ENCODE measurements at places on chromosomes 13 and 19.

DNA sequence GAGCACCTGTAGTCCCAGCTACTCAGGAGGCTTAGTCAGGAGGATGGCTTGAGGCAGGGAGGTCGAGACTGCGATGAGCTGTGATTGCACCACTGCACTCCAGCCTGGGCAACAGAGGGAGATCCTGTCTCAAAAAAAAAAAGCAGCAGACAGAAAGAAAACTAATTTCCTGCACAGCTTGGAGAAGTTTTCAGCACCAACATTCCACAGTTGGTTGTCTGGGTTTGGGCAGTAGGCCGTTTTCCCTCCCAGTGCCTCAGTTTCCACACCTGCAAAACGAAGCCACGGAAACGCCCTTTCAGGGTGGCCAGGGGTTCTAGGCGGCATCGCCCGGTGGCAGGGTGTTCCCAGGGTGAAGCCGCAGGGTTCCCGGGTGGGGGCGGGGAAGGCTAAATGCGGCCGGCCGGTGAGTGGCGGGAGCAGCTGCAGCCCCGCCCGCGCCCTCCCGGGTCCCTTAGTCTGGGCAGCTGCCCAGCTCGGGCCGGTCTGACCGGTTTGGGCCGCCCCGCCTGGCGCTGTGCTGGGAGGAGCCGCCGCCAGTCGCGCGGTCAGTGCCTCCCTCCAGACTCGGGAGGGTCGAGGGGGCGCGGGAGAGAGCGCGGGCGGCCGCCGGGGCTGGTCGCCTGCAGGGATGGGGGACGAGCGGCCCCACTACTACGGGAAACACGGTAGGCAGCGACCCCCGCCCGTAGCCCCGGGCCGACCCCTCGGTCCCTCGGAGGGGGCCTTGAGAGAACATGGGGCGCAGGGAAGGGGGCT is at the start of gene SLC44A2:
Gene SLC44A2 (plus strand): TSS at position 551 of the 759 bp plus-strand sequence. CDS start 81 bp downstream, at position 632.
- no peak for DNase-seq

DNA sequence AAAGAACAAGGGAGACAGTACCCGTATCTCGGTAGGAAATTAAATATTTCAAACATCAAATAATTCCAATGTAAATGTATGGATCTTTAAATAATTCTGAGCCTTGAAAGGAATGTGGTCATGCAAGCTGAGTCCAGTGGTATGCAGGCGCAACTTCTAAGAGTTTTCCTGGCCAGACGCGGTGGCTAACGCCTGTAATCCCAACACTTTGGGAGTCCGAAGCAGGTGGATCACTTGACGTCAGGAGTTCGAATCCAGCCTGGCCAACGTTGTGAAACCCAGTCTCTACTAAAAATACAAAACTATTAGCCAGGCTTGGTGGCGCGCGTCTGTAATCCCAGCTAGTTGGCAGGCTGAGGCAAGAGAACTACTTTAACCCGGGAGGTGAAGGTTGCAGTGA is 1.1 kb upstream of the ZNF845 start:
- no peak for DNase-seq

DNA sequence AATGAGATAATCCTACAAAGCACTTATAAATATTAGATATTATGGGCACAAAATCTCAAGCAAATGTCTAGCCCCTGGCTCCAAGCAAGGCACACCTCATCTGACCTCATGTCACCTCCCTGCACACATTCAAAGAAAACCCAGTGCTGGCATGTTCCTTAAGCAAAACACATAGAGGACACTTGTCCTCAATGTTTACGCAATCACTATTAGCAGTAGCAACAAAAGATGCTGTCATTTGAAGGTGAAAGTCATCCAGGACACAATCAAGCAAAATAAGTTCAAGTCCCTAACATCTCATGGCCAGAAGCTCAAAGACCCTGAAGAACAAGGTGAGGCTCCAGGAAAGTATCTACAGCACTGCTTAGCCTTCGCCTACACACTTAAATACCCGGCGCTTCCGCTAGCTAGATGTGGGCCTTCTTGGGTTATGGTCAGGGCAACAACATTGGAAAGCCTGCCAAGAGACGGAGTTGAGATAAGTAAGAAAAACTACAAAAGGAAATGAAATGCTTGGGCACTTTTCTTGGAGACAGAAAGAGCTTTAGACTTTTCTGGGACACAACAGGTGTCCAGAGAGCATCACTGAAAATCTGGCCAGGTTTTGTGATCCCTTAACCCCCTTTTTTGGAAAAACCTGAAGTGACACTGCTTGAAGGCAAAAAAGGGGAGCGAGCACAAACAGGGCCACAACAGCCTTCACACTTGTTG is 85.7 kb downstream of the FOXO1 start:
- DNase-seq, result no peak

GRCh38 chr13:78674638-78675037 is 15.7 kb upstream of the OBI1 start:
- DNase-seq, result no peak

DNA sequence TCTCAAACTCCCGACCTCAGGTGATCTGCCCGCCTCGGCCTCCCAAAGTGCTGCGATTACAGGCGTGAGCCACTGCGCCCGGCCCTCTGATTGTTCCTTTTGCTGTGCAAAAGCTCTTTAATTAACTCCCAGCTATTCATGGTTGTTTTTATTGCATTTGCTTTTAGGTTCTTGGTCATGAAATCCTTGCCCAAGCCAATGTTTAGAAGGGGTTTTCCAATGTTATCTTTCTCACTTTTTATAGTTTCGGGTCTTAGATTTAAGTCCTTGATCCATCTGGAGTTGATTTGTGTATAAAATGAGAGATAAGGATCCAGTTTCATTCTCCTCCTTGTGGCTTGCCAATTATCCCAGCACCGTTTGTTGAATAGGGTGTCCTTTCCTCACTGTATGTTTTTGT is 19.2 kb upstream of the GRTP1 start:
- no peak for DNase-seq

DNA sequence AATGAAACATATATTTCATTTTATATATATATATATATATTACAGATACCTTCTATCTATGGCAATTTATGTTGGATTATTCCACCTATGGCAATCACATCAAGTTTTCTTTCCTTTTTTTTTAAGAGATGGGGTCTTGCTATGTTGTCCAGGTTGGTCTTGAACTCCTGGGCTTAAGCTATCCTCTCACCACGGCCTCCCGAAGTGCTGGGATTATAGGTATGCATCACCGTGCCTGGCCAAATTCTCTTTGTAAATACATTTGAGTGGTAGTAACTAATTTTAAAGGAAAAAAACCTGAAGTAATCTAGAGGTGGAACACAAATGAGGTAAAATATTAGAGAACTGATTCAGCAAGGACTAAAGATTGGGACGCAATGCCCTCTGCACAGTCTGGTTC is 21.6 kb upstream of the BRD4 start:
- DNase-seq, result no peak

- DNase-seq, result no peak
These were observed 297.2 kb downstream of the DCT start for GRCh38 chr13:94182185-94182761.

DNA sequence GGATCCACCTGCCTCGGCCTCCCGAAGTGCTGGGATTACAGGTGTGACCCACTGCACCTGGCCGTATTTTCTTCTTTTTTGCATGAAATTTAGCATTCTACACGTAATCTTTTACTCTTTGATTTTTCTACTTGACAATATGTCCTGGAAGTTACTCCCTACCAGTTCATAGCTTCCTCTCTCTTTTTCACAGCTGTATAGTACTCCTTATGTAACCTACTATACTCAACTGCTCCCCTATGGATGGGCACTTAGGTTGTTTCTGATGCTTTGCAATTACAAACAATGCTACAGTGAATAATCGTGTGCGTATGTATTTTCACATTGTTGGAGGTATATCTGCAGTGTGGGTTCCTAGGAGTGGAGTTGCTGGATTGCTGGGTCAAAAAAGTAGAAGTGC is 90.5 kb upstream of the FARP1 start:
- no peak for DNase-seq

DNA sequence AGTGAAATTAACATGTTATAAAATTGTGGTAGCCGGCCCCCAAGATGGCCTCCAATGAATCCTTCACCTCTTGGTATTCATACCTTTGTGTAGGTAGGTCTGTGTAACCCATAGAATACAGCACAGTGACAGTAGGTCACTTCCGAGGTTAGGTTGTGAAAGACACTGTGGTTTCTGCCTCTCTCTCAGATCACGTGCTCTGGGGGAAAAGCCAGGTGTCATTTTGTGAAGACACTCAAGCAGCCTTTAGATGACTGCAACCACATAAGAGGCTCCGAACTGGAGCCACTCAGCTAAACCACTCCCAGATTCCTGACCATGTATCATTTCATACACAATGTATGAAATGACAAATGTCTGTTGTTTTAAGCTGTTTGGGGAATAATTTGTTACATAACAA is 9.8 kb upstream of the USPL1 start:
- peak; percentile 63 for DNase-seq

GRCh38 chr13:58706421-58706820 is 1074.9 kb downstream of the PCDH17 start:
- no peak for DNase-seq

DNA sequence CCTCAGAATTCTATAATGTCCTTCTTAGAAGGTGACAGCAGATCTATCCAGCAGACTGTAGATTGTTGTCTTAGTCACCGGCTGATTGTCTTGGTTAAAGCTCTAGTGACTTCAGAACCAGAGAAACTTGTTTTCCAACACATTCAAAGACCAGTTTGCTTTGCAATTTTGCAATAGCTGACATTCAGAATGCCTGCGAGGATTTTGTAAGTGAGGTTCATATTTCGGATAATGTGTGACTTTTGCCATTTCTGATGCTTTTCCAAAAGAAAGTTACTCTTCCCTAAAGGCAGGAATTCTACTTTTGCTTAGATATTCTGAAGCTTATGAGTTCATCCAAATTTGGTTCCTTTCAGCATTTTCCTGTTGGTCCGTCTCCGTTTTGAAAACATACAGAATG is 13.2 kb downstream of the SPINT2 start:
- no peak for DNase-seq

- peak; percentile 37 for DNase-seq
These were observed 45.8 kb downstream of the RUBCNL start for GRCh38 chr13:46341112-46341711.

- DNase-seq, result no peak
These were observed 3.3 kb downstream of the GYS1 start for GRCh38 chr19:48989701-48990291.

GRCh38 chr13:25217023-25217885 is 45.2 kb upstream of the AMER2 start:
- no peak for DNase-seq

- no peak for DNase-seq
These were observed 17.3 kb downstream of the ANKRD24 start for GRCh38 chr19:4199699-4200293.

DNA sequence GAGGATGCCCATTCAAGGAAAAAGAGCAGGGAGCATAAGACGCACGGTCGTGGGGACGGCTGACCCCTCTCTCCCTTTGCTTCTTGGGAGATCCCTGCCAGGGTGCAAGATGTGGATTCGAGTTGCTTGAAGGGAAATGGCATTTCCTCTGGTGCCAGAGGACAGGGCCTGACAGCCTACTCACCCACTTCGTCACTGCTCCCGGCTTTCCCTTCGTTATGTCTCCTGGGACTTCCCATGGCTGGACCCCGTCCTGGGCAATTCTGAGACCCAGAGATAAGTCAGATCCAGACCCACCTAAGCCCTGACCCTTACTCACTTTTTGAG is 1.2 kb downstream of the TBC1D17 start:
- no peak for DNase-seq

GRCh38 chr19:39970425-39970674 is 615 bp upstream of the PSMC4 start:
- no peak for DNase-seq

DNA sequence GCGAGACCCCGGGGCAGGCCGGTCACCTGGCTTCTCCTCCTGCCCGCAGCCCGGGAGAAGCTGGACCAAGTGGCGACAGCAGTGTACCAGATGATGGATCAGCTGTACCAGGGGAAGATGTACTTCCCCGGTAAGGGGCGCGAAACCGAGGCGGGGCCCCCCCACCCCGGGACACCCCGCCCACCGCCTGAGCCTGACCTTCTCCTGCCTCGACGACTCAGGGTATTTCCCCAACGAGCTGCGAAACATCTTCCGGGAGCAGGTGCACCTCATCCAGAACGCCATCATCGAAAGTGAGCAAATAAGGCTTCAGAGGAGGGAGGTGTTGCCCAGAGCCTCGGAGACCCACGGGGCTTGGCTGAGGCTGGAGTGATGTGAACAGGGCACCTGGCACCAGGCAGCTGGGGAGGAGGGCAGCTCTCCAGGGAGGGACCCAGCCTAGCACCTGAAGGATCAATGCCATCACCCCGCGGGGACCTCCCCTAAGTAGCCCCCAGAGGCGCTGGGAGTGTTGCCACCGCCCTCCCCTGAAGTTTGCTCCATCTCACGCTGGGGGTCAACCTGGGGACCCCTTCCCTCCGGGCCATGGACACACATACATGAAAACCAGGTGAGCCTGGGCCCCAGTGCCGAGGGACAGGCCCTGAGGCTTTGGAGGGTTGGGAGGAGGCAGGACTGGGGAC is 629 bp downstream of the IZUMO4 start:
- peak; percentile 65 for DNase-seq

GRCh38 chr19:20359933-20360720 is 193.1 kb downstream of the ZNF486 start:
- DNase-seq, result peak; percentile 24

DNA sequence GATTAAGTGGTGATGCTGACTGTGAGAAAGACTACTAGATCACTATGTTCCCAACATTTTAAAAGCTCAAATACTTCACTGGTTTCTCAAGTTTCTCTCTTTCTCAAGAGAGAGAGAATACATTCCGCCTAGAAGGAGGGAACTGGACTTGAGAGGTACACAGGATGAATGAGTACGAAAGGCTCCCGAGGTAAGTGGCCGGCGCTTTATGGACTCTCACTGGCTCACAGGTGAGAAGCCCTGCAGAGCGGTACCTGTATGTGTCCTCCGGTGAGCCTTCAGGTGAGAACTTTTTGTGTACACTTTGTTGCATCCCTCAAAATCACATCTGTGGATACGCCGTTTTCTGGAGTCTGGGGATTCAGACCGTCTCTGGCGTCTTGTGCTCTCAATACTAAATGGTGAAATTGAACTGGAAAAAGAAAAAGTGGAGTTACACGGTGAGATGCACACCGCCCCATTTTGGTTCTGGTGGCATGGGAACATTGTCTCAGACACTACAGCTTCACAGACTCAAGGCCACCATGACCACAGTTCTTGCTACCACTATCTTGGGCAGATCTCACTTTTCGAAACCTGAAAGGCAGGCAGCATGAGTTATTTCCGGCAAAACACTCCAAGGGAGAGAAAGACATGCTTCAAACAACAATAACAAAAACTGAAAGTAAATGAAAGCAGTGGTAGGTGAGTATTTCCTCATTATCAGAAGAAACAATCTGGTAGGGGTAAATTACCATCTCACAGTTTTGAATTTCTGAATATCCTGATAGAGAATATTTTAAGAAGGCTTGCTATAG is 418.9 kb downstream of the KLF12 start:
- peak; percentile 60 for DNase-seq

DNA sequence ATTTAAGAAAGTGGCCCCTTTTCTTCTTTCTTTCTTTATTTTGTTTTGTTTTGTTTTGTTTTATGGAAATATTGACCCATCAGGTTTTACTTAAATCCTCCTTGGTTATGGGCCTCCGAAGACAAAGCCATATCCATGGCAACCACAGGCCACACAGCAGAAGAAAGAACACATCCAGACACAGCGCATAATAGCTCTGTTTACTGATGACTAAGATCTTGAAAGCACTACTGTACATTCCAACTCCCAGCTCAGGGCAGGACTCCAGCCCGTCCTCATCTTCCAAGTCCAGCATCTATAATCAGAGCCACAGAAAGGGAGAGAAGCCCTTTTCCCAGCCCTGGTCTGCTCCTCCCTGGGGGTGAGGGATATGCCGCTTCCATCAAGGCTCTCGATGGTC is 84.3 kb downstream of the NUFIP1 start:
- no peak for DNase-seq

Data from stimulated activated CD8-positive, alpha-beta memory T cell treated with anti-CD3 and anti-CD28 coated beads, Interleukin-4, amount 100 ng/mL, for 48 hours (primary cell).